ENCODE measurements at places on chromosomes 7 and 10.

DNA sequence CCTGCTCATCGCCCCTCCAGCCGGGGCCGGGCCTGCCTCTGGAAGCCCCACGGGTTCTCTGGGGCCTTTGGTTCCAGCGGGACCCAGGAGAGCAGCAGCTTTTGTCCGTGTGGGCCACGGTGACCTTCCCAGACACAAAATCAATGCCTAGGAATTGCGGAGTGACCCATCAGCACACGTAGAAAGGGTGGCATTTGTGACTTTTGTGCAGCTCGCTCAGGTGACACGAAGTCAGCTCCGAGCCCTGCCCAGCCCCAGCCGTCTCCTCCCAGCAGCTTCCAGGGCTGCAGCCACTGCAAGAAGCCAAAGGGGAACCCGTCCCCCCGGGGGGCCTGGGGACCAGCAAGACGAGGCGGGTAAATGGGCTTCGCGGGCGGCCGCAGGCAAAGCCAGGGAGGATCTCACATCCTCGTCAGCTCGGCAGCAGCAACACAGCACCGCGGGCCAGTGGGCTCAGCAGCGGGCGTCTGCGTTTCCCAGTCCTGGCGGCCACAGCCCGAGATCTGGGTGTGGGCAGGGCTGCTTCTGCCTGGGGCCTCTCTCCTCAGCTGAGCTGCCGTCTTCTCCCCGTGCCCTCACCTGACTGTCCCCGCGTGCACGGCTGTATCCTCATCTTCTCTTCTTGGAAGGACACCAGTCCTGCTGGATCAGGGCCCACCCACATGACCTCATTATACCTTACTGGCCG is 88.5 kb downstream of the PAXIP1 start:
- no peak for DNase-seq

GRCh38 chr7:111873326-111873646 is 311.0 kb upstream of the IMMP2L start:
- no peak for DNase-seq

DNA sequence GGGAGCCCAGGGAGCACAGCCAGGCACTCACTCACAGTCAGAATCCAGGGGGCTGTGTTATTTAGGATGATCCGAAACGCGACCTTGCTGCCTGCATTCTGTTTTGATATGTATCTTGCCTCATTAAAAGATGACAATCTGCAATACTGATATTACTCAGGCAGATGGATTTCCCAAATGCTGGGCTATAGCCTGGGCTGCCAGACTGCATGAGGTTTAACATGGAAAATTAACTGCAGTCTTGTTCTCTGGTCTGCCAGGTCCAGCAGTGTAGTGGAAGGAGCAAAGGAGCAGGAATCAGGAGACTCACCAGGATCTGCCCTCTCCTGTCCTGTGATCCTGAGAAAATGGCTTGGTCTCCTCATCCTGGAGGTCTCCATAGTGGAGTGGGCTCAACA is 258.1 kb downstream of the PAXIP1 start:
- DNase-seq, result no peak

GRCh38 chr7:146701166-146701565 is 584.6 kb downstream of the CNTNAP2 start:
- DNase-seq, result no peak

- DNase-seq, result no peak
Observed at GRCh38 chr10:44956226-44956625, 3.4 kb upstream of the RASSF4 start.

DNA sequence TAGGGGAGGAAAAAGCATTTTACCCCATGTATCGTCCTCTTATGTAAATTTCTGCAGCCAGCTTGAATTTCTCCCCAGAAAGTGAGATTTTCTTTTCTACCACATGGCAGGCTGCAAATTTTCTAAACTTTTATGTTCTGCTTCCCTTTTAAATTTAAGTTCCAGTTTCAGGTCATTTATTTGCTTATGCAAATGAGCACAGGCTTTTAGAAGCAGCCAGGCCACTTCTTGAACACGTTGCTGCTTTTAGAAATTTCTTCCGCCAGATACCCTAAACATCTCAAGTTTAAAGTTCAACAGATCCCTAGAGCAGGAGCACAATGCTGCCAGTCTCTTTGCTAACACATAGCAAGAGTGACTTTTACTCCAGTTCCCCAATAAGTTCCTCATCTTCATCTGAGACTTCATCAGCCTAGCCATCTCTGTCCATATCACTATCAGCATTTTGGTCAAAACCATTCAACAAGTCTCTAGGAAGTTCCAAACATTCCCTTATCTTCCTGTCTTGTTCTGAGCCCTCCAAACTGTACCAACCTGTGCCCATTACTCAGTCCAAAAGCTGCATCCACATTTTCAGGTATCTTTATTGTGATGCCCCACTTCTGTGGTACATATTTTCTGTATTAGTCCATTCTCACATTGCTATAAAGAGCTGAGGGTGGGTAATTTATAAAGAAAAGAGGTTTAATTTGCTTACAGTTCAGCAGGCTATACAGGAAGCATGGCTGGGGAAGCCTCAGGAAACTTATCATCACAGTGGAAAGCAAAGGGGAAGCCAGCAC is 16.3 kb downstream of the EZH2 start:
- DNase-seq, result no peak

- DNase-seq, result no peak
Observed at GRCh38 chr10:11022213-11022612, 4.5 kb downstream of the CELF2 start.

- no peak for DNase-seq
Observed at GRCh38 chr10:32144817-32145688, 88.8 kb upstream of the KIF5B start.

DNA sequence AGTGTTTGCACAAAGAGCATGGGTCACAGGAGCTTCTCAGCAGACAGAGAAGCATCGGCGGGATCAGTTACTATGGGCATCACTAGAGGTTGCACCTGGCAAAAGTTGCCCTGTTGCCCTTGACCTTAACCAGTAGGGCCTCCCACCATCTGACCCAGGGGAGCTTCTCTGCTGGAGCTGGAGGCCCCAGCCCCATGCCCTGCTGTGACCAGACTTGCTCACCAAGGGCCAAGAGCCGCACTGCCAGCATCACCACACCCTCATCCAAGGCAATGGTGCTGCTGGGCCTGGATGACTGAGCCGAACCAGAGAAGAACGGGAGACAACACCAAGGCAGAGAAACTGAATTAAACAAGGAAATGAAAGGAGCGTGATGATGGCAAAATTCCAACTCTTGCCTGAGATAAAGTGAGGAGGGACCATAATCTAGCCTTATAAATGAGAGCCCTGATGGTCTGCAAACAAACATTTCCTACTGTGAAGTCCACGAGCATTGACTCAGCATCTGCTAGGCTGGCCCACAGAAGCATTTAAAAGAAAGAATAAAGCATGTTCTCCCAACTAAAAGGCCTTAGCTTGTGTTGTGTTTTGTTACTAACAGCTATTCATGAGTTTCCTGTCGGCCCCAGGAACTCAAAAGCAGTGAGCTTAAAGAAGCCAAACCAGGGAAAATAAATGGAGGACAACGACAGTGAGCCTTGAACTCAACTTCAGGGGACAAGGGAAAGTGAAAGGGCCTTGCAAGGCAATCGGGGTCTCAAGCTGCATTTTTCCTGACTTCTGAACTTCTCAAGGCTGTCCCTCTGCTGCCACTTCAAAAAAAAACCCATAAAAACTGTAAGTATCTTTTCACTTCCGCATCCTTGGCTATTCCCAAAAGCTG is 60.4 kb downstream of the AFAP1L2 start:
- DNase-seq, result no peak

GRCh38 chr7:129454249-129454551 is 20.0 kb downstream of the STRIP2 start:
- DNase-seq, result no peak

DNA sequence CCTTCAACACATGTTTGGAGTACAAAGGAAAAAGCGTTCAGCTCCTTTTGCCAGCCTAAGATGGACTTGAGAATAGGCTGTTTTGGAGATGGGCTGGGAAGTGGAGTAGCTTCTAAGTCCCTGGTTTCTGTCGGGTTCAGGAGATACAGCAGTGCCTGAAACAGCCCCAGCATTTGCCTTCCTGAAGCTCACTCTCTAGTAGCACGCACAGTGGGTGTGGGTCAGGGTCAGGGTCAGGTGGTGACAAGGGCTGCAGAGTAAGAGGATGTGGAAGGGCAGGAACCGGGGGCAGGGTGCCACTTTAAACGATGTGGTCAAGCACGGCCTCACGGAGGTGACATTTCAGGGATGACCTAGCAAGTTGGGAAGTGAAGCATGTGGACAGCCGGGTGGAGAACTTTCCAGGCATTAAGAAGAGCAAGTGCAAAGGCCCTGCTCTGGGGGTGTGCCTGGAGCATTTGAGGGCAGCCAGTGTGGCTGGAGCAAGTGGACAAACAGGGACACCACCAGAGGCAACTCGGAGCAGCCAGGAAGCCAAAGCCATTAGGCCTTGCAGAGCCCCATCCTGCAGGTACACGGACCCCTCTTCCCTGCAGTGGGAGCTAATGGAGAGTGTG is 382.2 kb upstream of the ZMIZ1 start:
- no peak for DNase-seq

DNA sequence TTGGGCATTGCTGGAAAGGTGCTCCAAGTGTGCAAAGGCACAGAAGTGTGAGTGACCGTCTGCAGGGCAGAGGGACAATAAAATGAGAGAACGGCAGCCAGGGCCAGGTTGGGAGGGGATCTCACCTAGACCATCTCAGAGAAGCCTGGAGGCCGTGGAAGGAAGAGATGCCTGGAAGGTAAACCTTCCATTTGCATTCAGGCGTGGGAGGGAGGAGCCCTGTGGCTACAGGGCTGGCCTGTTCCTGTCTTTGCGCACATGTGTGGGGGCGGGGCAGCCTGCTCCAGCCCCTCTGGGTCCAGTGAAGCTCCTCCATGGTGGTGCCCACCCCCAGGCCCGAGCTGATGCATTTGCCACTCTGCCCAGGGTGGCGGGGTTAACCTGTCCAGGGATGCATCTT is 473.6 kb upstream of the MGMT start:
- DNase-seq, result no peak

GRCh38 chr7:3880228-3880987 is 579.4 kb downstream of the SDK1 start:
- DNase-seq, result no peak

- DNase-seq, result peak; percentile 77
Observed at GRCh38 chr10:120477021-120477742, 20.2 kb downstream of the PLPP4 start.

DNA sequence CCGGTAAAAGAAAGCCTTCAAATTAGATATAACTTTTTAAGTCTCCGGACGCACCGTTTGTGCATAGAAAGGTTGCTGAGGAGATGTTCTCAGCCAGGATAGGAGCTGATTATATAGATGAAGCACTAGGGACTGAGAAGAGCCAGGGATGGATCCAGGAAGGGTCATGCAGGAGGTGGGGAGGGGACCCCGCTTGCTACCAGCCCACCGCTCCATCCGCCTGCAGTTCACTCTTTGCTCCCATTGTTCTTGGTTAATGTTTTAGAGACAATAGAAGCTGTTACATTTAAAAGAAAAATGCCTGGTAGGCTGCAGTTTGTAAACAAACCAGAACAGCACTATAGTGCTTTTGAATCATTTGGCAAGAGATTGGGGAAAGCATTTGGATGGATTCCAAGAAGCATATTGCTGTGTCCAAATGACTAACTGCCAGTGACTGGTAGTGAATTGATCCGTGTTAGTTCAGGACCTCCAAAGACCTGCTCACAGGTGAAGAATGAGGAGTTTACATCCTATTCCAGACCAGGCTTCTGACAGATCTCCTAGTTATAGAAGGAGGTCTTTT is 175.9 kb upstream of the TAC1 start:
- no peak for DNase-seq

- no peak for DNase-seq
Observed at GRCh38 chr7:55088107-55088506, 69.3 kb downstream of the EGFR start.

DNA sequence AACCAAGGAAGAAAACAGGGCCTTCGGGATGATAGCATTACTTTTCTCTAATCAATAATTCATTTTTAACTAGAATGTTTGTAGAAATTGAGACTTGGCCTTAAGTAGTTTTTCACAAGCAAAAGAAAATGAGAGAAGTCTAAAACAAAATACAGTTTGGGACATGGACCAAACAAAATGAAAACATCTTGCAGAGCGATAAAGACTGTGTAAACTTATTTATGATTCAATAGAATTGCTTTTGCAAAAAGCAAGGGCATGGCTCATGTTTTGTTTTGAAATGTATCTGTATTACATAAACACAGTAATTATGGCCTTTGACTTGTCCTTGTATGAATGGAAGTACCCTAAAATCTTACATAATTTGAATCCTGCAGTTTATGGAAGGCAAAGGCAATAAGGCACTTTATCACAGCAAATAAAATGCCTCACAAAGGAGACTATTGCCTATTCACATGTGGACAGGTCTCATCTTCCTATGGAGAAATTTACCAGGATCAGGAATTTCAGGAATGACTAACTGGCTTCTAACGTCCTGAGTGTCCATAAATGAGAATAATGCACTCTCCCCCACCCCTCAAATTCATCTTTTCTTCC is 295.2 kb downstream of the PTEN start:
- no peak for DNase-seq

GRCh38 chr10:72320676-72321247 is 34.0 kb downstream of the DNAJB12 start:
- peak; percentile 100 for DNase-seq

- peak; percentile 28 for DNase-seq
Observed at GRCh38 chr10:102267748-102268147, 22.4 kb downstream of the GBF1 start.

DNA sequence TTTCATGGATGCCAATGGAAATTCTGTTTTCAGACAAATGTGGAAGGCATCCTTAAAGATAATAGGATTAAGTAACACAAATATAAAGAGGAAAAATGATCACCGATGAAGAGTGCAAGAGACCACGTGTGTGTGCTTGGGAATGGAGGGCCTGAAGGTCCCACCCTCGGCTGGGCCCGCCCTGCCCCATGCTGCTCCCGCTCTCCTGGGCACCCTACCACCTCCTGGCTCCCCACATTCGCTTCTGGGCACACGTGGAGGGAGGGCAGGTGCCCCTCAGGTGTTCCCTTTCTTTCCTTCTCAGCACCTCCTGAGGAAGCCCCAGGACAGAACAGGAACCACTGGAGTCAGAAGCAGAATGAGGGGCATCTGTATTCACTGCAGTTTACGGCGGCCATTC is 367.6 kb downstream of the DNAJB6 start:
- no peak for DNase-seq

GRCh38 chr10:117441361-117441760 is 66.1 kb upstream of the PDZD8 start:
- DNase-seq, result no peak

DNA sequence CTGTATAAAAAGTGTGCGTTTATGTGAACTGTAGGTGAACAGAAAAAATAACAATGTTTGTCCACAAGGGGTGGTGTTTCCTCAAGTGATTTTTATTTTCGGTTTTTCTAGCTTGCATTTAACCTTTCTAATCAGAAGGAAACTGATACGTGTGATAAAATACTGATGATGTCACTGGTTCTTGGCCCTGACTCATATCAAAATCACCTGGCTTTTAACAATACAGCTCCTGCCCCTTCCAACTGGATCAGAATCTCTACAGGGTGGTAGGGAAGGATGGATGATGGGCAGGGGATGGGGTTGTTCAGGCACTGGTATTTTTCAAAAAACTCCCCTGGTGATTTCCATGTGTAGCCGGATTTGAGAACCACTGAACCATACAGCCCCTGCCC is 10.9 kb downstream of the NPFFR1 start:
- DNase-seq, result no peak
